ENCODE measurements at places on chromosomes 12 and 14.

DNA sequence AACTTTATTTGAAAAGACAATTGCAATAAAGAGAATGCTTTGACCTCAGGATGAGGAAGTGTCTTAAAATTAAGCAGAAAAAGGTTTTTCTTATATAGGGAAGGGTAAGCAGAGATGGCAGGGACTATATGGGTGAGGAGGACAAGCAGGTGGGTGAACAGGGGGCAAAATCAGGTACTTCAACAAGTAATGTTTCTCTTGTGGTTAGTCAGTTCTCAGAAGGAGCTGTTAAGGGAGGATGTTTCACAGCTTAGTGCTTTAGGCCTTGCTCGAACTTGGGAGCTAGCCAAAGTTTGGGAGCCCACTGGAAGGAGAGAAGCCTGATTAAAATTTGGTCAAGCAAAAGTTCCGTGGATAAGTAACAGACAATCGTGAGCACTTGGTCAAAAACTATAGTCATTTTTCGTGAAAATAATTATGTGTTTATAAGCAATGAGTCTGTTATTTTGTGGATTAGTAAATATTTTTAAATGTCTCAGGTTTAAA is 364.2 kb upstream of the TMPO start:
- DNase-seq, result no peak

DNA sequence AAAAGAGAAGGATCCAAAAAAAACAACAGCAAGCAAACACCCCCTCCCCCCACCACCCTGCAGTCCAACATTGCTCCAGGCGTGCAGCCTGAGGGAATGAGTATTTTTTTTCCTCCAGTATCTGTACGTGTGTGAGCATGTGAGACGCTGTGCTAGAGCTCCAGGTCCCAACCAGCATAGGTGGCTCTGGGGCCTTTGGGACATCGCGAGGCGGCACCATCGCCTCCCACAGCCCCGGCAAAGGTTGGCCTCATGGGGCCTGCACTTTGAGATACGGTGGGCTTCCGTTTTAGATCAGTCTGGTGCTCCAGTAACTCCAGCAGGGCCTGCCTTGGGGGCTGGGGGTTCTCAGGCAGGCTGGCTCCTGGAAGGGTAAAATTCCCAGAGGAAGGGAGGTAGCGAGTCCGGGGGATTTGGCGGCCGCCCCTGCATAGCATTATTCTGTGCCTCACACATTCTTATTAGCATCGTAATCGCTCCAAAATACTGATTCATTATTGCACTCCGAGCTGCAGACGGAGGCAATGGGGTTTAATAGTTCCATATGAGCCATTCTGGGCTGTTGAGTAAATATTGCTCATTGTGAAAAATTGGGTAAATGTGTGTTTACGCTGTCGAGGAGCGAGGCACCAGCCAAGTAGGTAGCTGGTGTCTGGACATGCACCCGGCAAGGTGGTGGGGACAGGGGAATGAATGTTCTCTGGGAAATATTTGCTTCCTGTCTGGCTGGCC is 143.1 kb upstream of the MYL2 start:
- DNase-seq, result no peak

GRCh38 chr14:77485901-77486678 is 12.5 kb downstream of the ISM2 start:
- no peak for DNase-seq

DNA sequence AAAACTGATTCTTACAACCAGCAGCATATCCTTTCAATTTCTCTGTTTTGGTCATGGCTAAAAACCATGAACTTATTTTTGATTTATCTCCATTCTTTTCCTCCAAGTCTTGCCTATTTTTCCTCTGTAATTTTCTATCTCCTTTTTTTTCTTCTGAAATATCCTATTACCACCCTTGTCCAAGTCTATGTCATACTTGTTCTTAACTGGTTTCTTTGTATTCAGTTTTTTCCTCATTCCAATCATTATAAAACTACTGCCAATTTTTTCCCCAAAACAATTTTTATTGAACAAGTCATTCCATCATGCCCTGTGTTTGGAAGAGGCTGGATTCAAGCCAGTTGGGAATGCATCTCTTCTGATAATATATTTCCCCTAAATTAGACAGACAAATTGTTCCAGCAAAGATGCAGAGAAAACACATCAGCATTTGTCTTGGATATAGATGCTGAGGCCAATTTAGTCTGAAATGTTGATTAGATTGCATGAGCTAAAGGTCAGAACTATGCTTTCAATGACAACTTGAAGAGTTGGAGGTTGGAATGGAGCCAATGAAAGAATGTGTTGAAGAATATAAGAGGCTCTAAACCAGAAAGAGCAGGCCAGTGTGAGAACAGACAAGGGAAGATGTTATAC is 30.7 kb downstream of the OTOGL start:
- no peak for DNase-seq
